Activated gamma-delta T cell treated with Interleukin-2 at 50 U/mL for 16 hours (primary cell): ENCODE measurements at places on chromosomes 1 and 21.

GRCh38 chr1:114048232-114048631 lies 69.0 kb downstream of the OLFML3 start:
- no peak for DNase-seq

GRCh38 chr1:183346276-183346732 lies 71.9 kb downstream of the NMNAT2 start:
- no peak for DNase-seq

DNA sequence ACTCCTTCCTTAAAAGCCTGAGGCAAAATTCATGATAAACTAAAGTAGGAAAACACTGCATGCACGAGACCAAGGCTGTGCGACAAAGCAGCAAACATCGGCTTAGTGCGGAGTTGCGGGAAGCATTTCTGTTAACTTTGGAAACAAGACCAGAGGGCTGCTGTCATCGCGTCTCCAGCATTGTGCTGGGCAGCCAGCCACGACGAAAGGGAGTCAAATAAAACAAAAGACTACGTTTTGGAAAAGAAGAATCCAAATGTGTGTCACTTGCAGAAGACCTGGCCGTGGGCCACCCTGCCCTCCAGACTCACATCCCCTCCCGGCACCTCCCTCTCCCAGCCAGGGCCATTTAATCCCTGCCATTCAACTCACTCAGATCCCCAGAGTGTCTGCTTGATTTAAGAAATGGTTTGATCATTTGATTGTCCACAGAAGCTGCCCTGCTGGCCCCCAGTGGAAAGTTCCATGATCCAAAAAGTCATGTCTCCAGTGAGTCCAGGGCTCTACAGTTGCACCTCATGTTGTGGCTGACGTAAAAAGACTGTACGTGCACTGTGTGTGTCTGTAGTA lies 2.4 kb upstream of the KRTAP10-11 start:
- no peak for DNase-seq

DNA sequence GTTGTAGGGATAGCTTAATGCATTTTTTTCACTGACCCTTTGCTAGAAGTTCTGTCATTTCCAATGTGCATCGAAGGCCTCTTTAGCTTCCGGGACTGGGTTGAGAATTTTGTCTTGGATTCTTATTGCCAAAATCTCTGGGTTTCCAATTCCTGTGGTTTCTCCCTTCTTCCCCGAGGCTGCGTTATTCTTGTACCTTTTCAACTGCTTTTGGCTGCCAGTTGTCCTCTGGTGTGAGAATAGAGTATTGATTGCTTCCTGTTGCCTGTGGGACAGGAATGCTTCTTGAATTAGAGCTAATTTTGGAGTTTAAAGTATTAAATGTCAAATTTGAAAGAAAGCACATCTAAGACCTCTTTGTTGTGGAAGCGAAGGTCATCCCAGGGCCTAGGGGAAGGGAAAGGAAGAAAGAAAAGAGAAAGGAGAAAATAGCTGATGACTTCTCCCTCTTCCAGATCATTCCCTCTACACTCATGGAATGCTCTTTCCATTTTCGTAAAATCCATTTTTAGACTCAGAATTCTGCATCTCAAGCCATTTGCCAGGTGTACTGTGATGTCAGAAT lies 21.1 kb downstream of the HUNK start:
- no peak for DNase-seq

DNA sequence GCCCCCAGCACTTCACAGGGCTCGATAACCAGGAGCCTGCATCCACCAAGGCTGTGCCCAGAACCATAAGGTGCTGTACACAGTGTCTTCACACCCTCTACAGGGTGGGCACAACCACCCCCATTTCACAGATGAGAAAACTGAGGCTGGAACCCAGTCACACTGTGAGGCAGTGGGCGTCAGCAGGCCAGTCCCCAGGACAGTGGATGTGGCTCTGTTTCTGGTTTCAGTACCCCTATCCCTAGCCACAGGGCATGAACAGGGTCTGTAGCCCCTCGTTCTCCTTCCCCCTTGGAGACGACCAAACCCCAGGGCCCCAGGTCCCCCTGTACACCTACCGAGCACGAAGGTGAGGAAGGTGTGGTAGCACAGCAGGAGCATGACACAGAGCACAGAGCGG lies 27.6 kb downstream of the TTC39A start:
- DNase-seq: no peak

DNA sequence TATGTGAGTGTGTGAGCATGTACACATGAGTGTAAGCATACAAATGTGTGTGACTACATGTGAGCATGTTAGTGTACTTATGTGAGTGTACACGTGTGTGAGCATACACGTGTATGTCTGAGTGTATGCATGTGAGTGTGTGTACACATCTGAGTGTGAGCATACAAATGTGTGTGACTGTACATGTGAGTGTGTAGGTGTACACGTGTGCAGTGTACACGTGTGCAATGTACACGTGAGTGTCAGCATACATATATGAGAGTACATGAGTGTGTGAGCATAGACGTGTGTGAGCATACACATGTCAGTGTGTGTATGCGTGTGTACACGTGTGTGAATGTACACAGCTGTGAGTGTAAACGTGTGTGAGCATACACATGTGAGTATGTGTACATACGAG lies 170.6 kb downstream of the HUNK start:
- no peak for DNase-seq

DNA sequence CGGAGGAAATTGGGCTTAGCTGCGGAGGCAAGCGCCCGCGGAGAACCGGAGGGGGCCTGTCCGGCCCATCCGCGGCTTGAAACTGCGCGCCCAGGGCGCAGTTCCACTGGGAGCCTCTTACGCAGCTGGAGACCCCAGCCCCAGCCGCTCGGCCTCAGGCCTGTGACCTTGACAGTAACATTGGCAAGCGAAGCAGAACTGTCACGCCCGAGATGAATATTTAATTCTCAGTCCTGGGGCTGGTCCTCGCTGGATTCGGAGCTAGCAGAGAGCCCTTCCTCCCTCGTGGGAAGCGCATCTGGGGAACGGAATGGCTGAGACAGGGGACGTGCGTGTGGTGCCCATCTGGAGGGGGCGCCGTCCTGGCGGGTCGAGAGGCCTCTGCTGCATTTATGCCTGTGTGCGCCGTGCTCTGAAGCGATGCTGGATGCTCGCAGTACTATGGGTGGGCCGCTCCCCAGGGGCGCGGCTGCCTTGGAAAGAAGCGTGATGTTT lies 928 bp downstream of the SLC6A17 start:
- no peak for DNase-seq

DNA sequence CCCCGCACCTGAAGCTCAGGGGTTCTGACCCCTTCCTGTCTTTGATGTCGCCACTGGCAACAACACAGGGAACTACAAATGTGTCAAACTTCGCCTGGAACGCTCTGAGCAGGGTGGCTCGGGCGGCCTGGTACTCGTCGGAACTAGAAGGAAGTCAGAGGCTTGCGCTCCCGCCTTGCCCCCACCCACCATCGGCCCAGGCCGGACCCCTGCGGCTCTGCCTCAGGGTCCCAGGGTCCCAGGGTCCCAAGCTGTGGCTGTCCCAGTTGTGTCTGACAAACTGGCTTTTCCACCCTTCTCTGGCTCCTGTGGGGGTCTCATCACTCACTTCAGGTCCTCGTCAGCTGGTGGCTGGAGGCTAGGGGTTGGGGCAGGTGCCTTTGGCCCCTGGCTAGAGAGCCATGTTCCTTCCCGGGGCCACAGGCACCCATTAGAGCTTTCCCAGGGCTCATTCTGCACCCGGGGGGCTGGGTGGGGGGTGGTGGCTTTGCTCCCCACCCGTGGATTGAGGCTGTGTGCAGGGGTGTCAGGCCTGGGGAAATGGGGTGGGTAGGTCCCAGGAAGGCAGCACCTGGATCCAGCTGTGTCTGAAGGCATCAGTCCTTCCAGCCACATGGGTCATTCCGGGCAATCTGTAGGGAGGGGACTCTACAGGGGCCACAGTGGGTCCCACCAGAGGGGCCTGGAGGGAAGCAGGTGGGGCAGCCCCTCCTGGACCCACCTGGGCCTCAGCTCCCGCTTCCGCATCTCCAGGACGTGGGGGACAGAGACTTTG lies 8.0 kb upstream of the TMEM52 start:
- DNase-seq: no peak

GRCh38 chr1:45002650-45003645 lies 8.2 kb downstream of the HECTD3 start:
- no peak for DNase-seq

GRCh38 chr21:45296638-45297037 lies 8.9 kb upstream of the POFUT2 start:
- no peak for DNase-seq

DNA sequence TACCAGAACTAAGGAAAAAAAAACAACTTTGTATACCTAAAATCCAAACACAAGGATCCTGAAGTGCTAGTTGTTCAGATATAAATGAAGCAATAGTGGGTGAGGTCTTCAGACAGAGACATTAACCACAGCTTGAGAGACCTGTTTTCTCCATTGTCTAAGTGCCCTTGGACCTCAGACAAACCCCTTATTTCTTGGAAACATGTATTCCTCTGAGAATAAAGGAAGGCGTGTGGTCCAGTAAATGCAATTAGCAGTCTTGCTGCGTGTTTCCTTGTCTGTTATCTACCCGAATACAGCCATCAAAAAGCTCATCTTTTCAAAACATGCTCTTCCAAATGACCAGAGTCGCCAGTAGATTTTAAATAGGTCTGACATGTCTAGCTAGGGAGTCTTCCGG lies 291.1 kb upstream of the NFIA start:
- DNase-seq: no peak

DNA sequence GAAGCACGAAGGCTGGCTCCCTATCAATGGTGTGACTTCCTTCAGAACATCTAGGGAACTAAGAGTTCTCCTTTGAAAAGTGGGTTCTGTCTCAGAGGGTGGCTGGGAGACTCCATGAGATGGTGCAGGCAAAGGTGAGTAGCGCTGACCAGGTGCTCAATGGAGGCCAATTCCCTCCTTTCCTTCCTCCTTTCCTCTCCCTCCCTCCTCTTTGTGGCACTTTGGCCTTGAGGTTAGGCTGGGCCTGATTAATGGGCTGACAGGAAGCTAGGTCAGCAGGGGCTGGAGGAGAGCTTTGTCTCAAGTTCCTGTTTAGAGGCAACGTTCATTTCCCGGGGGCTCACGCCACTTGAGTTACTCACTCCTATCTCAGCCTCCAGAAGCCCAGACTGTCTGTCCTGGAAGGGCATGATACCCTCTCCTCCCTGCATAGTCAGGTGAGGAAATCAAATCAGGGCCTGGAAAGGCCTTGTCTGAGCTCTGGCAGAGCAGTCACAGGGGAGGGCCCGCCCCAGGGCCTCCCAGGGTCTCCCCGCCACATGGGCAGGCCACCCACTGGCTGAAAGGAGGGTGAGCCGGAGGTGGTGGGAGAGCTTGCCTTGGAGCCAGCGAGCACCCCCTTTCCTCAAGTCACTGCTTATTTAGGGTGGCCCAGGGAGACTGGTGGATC lies 58.4 kb upstream of the SSBP3 start:
- DNase-seq: no peak

DNA sequence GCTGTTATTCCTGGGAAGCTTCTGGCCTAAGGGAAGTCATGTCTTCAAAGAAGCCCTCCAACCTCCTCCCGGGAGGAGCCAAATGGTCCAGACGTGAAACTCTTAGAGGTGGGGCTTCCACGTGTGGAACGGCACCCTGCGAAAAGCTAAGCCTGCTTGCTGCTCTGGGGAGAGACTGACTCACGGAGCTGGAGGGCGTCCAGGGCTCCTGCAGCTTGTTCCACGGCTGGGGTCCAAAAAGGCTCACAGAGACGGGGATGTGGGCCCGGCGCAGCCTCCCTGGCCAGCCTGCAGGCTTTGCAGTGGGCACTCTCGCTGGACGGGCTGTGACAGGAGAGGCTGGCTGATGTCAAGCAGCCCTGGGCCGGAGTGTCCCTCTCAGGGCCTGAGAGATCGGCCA lies 105.1 kb downstream of the COLGALT2 start:
- no peak for DNase-seq

DNA sequence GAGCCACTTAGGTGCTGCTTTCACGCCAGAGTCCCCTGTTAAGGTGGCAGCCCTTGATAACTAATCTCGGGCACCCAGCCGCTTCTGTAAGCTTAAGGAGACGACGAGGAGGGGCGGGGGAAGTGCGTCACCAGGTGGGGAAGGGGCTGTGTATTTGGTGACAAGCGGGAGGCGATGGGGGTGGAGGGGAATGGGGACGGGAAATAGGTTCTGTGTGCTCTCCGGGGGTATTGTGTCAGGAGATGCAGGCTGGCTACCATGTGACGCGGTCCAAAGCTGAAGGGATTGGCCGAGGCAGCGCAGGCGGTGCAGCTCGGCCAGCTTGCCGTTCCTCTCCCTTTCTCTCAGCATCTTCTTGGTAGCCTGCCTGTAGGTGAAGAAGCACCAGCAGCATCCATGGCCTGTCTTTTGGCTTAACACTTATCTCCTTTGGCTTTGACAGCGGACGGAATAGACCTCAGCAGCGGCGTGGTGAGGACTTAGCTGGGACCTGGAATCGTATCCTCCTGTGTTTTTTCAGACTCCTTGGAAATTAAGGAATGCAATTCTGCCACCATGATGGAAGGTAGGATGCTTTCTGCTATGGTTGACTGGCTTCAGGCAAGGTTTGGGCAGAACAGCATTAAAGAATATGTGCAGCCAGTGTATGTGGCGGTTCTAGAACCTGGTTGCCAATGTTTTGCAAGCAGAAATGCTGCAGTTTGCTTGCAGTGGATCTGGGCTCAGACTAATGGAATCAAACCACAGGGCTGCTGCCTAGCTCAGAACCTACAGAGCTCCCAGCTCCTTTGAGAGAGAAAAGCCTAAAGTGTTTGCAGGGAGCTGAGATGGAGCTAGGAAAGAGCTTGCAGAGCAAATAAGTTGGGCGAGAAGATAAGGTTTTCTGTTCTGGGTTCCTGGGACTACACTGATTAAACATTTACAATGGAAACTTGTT lies at the start of gene SGIP1:
Gene SGIP1, plus strand, starts transcription at position 350 of the 937 bp plus-strand sequence. Its CDS starts 206 bp downstream, at position 556.
- no peak for DNase-seq

GRCh38 chr1:235907897-235908240 lies 41.2 kb upstream of the LYST start:
- DNase-seq: no peak
